ENCODE measurements at places on chromosomes 4 and X.

DNA sequence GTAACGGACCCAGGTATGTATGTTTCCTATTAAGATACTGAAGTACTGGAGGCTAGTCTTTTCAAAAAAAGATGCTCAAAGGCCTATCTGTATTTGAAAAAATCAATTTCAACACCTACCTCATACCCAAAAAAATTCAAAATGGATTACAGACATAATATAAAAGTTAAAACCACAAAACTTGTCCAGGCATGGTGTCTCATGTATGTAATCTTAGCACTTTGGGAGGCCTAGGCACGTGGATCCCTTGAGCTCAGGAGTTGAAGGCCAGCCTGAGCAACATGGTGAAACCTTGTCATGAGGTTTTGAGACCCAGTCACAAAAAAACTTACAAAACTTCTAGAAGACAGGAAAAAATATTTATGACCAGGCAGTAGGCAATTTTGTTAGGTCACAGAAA is 16.7 kb downstream of the RBMX start:
- DNase-seq: no peak

- no peak for DNase-seq
Observed at GRCh38 chrX:108347800-108348199, 90.4 kb downstream of the COL4A6 start.

- DNase-seq: peak; percentile 14
Observed at GRCh38 chrX:13487731-13488505, 81.5 kb upstream of the EGFL6 start.

DNA sequence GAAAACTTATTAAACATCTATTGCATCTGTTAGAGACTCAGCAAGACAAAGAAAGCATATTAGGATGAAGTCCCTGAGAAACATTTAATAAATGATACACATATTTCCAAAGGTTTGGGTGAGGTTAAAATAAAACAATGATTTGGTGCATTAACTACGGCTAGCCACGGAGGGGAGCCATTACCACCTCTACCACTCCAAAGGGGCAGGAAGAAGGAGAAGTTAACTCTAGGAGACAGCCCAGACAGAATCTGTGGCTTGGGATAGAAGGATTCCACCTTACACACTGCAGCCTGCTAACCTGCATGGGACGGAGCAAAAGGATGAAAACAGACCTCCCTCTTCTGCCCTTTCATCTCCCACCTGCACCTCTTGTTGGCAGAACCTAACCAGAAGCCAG is 189.1 kb upstream of the C1QTNF7 start:
- no peak for DNase-seq

GRCh38 chrX:31551913-31552312 is 480.1 kb upstream of the FTHL17 start:
- no peak for DNase-seq

- DNase-seq: no peak
Observed at GRCh38 chrX:100363896-100364295, 46.2 kb downstream of the PCDH19 start.

DNA sequence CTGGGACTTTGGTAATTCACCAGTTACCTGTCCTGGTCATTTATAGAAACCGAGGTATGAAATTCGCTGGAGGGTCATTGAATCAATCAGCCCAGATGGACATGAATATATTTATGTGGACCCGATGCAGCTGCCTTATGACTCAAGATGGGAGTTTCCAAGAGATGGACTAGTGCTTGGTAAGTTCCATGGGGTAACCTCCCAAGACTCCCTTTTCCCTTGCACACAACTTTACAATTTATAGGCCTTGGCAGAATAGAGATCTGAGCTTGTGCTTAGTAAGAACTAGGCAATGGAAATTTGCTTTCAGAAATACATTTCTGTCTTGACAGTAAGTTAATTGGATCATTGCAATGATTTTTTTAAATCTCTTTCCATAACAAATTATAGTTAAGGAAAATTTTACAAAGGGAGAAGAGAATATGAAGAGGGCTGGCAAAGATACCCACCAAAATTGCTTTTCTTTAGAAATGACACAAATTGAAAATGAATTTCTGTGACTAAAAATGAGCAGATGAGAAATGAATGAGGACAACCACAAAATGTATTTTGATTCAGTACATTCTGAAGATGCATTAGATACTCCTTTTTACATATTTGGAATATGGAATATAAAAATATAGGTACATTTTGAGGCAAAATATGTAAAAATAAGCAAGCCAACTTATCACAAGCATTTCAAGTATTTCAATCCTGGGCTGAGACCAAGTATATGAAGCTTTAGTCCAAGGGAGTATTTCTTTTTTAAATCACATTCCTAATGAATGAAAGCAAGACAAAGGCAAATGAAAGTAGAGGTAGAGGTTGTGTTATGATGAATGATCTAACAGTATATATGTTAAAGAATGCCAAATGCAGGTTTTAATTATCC is 45.9 kb downstream of the PDGFRA start:
- DNase-seq: no peak

DNA sequence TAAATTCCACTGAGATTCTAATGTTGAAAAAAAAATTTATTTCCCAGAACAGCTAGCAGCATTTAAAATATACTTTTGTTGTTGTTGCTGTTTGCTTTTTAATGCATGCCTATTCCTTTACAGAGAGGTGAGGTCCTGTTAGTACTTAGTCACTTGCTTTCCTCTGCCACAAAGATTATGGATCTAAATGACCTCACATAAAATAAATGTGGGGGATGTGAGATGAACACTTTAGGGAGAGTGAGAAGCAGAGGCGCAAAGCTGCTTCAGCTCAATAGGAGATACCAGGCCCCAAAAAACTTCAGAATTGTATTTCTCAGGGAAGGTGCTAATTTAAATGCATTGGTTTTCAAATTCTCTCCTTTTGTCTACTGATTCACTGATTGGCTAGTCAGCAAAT is 4.0 kb downstream of the LDB2 start:
- DNase-seq: no peak

DNA sequence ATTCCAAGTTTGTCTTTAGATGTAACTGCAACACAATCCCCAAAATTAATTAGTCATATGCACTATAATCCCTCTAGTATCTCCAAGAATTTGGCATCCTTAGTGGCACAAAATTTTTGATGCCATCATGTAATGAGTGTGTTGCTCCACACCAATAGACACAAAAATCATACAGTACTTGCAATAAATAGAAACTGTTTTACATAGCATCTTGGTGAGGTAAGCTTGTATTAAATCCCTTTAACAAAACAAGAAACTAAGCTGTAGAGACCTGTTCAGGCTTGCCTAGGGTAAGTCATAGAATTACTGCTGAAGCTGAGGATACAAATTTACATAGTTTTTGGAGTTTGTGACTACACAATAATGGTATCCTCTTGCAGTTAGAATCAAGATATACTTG is 64.5 kb upstream of the PRSS12 start:
- DNase-seq: no peak

DNA sequence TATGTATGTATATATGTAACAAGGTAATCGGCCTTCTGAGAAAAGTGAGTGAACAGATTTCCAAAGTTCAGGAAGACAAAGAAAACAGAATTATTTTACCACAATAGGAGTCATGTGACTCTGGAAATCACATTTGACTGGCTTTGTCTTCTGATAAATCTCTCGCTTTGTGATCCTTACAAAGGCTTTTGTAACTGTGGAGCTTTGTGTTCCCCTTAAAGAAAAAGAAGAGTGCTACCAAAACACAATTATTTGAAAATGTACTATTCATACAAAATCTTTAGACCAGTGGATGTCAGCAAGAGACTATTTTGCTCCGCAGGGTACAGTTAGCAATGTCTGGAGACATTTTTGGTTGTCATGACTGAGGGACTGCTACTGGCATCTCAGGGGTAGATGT is 238.8 kb downstream of the LDB2 start:
- DNase-seq: no peak

DNA sequence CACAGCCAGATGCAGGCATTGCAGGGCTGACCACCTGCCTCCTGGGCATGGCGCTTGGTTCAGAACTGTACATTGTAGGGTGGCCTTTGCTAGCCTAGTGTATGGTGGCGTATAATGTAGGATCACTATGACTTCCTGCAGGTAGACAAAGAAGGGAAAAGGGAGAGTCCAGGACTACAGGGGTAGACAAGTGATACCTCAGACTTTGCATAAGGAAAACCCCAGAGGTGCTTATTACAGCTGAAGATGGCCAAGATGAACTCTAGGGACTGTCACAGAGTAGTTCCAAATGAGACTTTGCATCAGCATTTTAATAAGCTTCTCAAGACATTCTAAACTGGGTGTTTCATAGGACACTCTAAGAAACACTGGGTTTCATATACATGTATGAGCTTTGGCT is 116.4 kb upstream of the PUDP start:
- no peak for DNase-seq

- no peak for DNase-seq
Observed at GRCh38 chrX:38170556-38170955, 50.1 kb downstream of the SRPX start.

DNA sequence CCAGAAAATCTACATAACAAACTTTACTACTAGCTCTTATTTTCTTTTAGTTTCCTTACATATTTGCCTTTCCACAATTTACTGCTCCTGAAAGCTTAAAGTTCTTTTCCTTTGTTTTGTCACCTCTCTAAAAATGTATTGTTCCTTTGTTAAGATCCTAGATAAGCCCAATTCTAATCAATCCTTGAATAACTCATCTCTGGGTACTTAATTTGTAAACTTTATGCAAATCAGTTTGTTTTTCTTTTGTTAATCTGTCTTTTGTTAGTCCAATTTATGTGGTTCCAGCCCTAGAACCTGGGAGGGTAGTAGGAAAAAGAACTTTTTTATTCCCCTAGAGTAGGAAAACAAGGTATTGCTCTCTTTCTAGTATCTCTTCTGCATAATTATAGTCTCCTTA is 444.7 kb downstream of the PCDH10 start:
- no peak for DNase-seq

- DNase-seq: peak; percentile 43
Observed at GRCh38 chrX:41275661-41276609, 58.0 kb upstream of the DDX3X start.

DNA sequence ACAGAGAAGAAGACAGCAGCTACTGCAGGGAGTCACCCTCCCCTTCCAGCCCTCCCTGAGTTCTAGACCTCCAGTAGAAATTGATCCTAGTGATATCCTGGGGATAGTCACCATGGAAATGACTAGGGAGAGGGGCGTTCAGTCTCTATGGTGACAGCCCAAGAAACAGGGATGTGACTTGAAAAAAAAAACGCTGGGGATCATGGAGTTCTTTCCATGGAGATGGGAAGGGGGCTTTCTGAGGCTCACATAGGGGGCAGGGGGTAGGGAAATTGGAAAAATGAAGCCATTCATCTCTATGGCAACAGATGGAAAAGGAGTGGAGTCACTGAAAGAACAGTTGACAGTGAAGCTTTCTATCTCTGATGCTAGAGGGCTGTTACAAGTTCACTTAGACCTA is 28.0 kb upstream of the IGBP1 start:
- no peak for DNase-seq

GRCh38 chrX:16839219-16839851 is 30.8 kb downstream of the RBBP7 start:
- no peak for DNase-seq

DNA sequence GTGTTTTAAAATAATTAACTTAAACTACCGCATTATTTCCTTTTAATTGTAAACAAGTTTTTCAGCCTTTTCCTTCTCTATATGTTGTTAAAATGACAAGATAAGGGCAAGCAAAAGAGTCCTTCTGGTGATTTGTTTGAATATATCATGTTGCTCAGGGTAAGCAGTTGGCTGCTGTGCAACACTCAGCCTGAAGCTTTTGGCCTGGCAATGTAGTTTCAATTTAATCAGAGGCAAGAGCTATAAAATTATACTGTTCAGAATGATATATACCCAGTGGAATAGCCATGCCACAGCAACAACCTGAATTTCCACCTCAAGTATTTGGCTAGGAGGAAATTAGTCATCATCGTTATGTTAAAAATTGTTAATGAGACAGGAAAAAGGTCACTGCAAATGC is 53.4 kb downstream of the GRXCR1 start:
- no peak for DNase-seq

- DNase-seq: no peak
Observed at GRCh38 chr4:174071595-174071994, 211.9 kb downstream of the FBXO8 start.

DNA sequence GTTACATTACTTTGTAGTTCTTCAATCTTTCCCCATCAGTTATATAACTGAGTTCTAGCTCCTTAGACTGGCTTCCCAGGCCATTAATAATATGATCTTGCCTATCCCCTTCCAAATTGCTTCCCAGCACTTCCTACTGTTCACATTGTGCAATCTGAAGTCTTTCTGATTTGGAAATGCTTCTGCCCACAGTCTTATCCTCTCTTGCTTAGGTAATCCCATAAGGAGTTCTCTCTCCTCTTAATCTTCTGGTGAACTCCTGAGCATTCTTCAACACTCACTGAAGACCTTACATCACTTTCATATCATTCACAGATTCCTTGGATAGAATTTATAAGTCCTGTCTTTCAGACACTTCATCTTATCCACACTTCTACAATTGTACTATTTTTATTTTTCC is 132.7 kb upstream of the TTC29 start:
- no peak for DNase-seq

GRCh38 chrX:40867352-40867751 is 132.0 kb upstream of the MED14 start:
- DNase-seq: no peak

- DNase-seq: no peak
Observed at GRCh38 chr4:183635321-183635720, 23.7 kb downstream of the RWDD4 start.

GRCh38 chrX:45517090-45517973 is 316.7 kb upstream of the DIPK2B start:
- DNase-seq: no peak

DNA sequence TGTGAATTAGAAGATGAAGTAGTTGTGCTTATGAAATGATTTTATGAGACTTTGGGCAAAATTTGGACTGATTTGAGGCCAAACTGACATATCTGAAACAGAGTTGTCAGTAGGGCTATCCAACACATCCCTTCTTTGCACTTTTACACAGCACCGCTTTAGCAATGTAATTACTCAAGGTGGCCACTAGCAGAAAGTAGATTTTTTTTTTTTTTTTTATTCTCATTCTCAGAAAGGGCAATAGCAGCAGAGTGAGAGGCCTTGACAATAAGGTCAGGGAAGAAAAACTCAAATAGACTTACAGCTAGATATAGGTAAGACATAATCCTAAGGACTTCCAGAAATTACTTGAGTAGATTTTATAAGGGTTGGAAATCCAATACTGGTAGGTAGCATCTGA is 414.3 kb downstream of the NAP1L3 start:
- DNase-seq: no peak

- no peak for DNase-seq
Observed at GRCh38 chrX:88366314-88366713, 380.7 kb upstream of the CPXCR1 start.

- no peak for DNase-seq
Observed at GRCh38 chrX:24963823-24964222, 51.9 kb downstream of the ARX start.

GRCh38 chr4:89595125-89595789 is 241.7 kb downstream of the SNCA start:
- DNase-seq: no peak

DNA sequence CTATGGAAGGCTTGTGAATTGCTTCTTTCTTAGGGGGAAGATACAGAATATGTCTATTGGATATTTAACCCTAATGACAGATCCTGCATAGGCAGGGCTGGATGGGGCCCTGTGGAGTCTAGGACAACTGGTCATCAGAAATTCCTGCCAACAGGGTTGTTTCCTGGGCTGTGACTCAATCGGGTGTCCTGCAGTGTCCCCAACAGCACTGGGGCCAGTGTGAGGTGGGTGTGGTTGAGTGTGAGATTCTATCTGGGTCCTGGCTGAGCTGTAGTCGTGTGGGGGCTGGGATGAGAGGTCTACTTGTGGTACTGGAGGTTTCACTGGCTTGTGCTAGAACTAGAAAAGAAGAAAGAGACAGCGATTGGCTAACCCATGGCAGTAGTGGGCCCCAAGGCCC is 87.3 kb upstream of the WDR1 start:
- no peak for DNase-seq

- DNase-seq: no peak
Observed at GRCh38 chr4:173343832-173344397, 9.8 kb upstream of the HMGB2 start.

All from activated CD4-positive, alpha-beta T cell treated with anti-CD3 and anti-CD28 coated beads, Interleukin-2, amount 50 U/mL, for 4 hours (primary cell).